ENCODE measurements at places on chromosomes 13 and 19.

- no peak for DNase-seq
Measured at GRCh38 chr13:61316647-61317046, 99.0 kb downstream of the PCDH20 start.

GRCh38 chr13:79663435-79663834 lies 182.5 kb downstream of the NDFIP2 start:
- no peak for DNase-seq

DNA sequence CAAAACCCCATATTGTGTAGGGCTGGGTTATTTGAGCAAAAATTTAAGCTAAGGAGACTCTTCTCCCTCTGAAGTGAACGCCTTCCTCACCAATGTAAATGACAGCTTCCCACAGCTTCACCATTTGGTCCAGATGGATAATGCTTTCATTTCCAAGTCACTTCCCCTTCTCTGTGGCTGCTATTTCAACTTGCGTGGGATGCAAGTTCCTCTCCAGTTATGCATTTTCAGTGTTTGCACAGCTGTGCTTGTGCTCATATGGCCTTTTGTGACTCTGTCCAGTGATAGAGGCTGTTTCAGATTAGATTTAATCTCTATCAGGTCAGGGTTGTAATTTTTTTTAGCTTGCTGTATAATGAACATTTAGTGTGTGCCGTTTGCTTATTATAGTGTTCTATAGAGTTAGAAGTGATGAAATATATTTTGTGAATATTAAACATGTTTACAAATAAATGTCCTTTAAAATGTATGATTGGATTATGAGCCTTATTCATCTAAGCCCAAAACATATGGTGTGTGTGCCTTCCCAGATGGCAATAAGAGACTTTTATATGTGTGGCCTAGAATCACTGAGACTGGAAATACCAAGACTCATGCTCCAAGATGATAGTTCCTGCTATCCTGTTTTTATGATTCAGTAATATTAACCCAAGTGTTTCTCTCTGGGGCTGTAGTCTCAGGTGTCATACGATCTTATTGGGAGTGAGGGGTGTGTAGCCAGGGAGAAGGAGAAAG lies 86.6 kb downstream of the TNFRSF19 start:
- no peak for DNase-seq

DNA sequence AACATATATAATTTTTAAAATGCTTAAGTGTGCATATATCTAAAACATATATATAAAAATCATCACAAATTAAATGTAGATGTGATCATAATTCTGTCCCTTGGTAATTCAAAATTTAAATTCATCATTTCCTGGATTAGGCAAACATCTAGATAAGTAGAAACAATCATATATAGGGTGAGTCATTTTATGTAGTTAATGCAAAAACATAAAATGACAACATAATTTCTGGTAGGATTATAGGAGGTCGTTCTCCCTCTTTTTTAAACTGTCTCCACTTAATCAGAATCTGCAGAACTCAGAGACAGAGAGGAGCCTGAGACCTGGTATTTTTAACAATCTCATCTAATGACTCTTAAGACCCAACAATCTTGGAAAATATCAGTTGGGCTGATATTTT lies 333.4 kb downstream of the KCTD12 start:
- DNase-seq: no peak

GRCh38 chr19:4197625-4198466 lies 15.4 kb downstream of the ANKRD24 start:
- no peak for DNase-seq

- no peak for DNase-seq
Measured at GRCh38 chr19:43812688-43813087, 10.4 kb upstream of the LYPD5 start.

- no peak for DNase-seq
Measured at GRCh38 chr13:66509175-66509574, 721.0 kb downstream of the PCDH9 start.

DNA sequence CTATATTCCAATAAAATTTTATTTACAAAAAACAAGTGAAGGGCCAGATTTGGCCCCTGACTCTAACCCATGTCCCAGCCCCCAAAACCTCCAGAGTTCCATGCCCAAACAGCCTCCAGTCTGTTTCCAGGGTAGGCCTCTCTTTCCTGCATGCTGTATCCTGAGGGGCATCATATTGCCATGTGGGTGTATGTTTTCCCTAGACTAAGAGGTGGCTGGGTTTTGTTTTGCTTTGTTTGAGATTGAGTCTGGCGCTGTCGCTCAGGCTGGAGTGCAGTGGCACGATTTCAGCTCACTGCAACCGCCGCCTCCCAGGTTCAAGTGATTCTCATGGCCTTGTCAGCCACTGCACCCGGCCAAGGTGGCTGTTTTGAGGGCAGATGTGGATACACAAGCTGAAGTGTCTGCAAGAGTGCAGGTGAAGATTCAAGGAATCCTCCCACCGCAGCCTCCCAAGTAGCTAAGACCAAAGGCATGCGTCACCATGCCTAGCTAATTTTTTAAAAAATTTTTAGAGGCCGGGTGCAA lies 23.6 kb upstream of the LSM14A start:
- DNase-seq: no peak

DNA sequence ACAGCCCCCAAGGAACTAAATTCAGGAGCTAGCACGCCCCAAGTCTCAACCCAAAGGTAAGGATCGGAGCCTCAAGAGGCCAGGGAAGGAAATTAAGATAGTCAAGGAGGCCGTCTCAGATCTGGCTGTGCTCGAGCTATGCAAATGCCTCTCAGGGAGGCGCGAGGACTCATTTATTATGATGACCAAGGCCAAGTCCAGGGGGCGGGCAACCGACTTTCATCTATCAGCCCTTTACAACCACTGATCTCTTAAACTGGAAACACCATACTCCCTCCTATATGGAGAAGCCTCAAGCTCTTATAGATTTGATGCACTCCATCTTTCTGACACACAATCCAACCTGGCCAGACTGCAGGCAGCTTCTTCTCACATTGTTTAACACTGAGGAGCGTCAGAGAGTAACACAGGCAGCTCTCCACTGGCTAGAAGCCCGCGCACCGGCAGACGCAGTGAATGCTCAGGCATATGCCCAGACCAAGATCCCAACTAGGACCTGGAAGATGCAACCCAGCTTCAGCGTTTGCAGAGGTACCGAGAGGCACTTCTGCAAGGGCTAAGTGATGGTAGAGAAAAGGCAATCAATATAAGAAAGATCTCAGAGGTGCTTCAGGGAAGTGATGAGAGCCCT lies 9.6 kb upstream of the SLC15A1 start:
- no peak for DNase-seq

- DNase-seq: no peak
Measured at GRCh38 chr19:18848878-18849661, 17.3 kb downstream of the UPF1 start.

GRCh38 chr13:113499936-113500335 lies 9.4 kb upstream of the DCUN1D2 start:
- no peak for DNase-seq

DNA sequence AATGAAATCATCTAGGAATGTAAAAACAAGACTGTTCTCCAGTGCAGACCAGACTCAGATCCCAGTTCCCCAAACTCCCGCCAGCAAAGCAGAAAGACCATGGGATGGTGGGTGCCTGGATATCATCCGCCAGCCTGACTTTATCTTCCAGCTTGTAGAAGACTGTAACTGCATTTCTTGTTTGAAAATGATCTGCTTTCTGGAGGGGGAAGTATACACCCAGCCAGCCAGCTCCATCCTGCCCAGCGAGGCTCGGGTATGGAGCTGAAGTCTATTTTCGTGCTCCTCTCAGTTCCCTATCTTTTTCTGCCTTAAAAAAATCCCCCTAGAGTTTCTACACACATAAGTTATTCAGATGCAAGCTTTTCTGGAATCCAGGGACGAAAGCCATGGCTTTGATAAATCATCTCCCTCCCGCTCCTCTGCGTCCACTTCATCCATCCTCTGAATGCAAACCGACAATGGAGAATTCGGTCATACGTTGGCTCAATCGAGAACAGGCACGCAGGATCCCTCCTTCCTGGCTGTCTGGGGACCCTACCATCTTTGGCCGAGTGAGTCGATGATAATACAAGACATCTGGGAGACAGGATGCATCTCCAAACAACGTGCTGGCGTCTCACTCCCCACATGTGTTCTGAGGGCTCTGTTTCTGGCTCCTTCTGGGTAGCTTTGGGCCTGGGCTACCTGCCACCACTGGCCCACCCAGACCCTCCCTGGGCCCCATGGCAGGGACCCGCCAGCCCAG lies 31.2 kb downstream of the CEBPG start:
- no peak for DNase-seq

GRCh38 chr19:3276341-3276799 lies 51.9 kb downstream of the CELF5 start:
- peak; percentile 56 for DNase-seq

DNA sequence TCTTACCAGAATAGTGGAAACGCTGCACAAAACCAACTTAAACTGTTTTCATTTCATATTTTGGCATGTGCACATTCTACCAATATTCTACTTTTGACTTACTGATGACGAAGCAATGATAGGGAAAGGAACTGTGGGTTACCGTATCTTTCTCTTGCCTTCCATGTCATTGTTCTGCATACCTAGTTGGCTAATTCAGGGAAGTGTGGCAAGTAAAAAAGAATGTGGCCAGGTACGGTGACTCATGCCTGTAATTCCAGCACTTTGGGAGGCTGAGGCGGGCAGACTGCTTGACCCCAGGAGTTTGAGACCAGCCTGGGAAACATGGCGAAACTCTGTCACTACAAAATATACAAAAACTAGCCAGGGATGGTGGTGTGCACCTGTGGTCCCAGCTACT lies 108.2 kb downstream of the SIPA1L3 start:
- DNase-seq: no peak

DNA sequence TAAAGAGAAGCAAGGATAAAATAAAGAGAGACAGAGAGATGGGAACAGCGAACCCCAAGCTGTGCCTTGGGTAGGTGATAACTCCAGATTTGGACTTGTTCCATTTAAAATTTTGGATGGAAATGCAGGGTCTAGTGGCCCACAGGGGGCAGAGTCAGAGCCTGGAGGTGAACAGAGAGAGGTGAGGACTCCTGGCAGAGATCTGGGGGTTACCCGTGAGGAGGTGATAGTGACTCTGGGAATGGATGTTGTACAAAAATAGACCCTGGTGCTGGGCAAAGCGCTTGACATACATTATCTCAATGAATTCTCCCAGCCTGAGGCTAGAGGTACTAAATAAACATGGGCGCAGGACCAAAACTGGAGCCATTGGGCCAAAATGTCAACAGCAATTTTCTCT lies 14.3 kb upstream of the DHRS12 start:
- no peak for DNase-seq

GRCh38 chr13:42384265-42384664 lies 112.3 kb downstream of the AKAP11 start:
- DNase-seq: no peak

GRCh38 chr19:18156841-18157464 lies 4.0 kb downstream of the PIK3R2 start:
- no peak for DNase-seq

GRCh38 chr13:46598820-46599180 lies 45.8 kb downstream of the LRCH1 start:
- no peak for DNase-seq

DNA sequence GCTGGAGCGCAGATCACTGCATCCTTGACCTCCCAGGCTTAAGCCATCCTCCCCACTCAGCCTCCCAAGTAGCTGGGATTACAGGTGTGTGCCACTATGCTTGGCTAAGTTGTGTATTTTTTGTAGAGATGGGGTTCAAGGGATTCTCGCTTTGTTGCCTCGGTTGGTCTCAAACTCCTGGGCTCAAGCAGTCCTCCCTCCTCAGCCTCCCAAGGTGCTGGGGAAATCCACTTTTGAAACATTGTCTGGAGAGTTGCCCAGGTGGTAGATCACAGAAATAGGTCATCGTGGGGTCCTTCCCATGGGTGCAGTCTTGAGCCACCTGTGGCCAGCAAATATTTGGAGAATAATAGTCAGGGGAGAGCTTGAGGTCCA lies 5.2 kb downstream of the LDLR start:
- DNase-seq: no peak

All from stimulated activated CD4-positive, alpha-beta T cell treated with anti-CD3 and anti-CD28 coated beads, Interleukin-4, amount 100 ng/mL, for 48 hours (primary cell).